ENCODE measurements at places on chromosomes 12 and 14.

GRCh38 chr14:91575469-91576208 is 65.5 kb upstream of the PPP4R3A start:
- no peak for DNase-seq

GRCh38 chr12:123034022-123034541 is 53.6 kb downstream of the ARL6IP4 start:
- DNase-seq = no peak

GRCh38 chr14:93940437-93940836 is 13.3 kb downstream of the FAM181A start:
- DNase-seq = no peak

DNA sequence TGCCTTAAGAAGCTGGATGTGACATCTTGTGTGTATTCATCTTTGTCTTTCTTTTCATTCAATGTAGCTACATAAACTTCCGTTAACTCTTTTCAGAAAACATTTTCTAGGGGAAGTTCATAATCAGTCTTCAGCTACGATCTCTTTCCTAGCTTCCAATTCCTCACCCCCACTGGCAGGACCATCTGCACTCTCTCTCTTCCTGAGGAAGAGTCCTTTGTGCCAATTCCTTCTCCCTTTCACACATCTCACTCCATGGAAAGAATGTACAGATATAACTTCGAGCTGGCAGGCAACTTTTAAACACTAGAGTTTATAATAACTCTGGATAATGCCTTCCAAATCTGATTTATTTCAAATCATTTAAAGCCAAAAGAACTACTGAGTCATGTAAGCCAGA is 495.7 kb downstream of the GALC start:
- DNase-seq = no peak

DNA sequence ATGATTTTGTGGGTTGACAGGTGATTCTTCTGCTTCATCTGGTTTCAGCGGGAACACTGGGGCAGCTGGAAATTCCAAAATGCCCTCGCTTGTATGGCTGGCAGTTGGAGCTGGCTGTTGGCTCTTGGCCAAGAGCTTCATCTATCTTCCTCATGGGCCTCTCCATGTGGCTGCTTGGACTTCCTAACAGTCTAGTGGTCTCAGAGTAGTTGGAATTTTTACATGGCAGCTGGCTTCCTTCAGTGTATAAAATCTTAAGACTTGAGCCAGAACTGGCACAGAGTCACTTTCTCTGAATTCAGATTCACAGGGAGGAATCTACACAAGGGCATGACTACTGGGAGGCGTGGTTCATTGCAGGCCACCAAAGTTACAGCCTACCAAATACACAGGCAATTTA is 204.9 kb upstream of the RMST start:
- no peak for DNase-seq

GRCh38 chr12:113537751-113538087 is 66.0 kb upstream of the LHX5 start:
- DNase-seq = no peak

DNA sequence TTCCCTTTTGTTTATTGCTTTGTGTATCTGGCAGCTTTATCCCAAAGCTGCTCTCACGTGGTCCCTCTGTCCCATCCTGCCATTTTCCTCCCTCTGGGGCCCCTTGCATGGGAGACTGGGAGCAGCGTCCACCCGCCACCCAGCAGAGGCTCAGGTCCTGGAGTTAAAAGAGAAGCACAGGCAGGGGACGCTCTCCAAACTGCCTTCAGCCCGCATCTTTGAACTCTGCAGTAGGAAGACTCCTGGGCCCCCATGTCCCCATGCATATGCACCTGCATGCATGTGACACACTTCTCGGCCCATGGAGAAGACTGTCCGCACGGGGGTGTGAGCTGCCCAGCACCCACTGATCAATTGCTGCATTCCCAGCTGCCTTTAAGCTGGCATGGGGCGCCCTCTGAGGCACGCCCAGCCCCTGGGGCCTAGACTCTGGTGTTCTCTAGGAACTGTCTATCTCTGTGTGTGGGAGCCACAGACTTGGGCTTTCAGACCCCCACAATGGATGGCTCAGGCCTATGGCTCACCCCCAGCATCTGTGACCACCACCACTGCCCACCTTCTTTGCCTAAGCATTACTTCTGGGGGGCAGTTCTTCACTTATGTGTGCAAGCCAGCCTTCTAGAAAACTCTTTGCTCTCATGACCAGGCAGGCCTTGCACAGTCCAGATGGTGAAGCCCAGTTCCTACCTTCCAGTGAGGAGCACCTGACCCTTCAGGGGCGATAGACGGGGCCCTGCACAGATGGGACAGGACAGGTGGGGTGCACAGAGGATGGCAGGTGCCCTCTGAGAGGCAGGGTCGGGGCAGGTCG is 96.1 kb upstream of the DIO3 start:
- no peak for DNase-seq

- no peak for DNase-seq
Measured at GRCh38 chr14:95226801-95227200, 69.5 kb upstream of the DICER1 start.

DNA sequence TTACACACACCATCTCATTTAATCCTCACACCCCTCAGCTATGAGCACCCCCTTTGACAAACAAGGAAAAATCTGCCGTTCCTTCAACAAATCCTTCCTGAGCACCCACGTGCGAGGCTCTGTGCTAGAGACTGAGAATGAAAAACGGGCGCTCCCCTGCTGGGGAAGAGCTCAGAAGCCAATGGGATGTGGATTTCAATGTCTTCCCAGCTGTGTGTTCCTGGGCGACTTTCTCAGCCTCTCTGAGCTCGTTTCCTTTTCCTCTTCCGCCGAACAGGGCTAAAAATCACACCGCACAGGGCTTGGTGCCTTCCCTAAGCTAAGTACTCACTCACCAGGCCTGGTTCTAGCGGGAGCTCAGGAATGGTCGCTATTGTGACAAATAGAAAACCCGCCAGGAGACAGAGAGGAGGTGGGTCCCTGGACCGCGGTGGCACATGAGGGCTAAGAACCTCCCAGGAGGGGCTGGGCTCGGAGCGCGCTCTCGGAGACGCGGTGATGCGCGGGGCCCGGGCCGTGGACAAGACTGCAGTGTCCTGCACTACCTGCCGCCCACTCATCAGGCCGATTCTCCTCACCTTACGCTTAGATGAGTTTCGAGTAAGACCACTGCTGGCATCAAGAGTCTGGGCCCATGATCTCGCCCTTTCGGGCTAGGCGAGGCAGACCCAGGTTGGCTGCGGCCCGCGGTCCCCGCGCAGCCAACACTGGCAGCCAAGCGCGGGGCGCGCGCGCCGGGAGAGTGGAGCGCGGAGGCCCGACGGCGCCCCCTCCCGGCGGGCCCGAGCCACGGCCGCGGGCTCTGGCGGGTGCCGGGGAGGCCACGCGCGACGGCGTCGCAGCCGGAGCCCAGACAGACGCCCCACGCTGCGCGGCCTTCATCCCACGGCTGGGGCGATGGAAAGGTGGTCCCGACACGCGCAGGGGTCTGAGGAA is 17.0 kb downstream of the ZDHHC22 start:
- DNase-seq = peak; percentile 62

DNA sequence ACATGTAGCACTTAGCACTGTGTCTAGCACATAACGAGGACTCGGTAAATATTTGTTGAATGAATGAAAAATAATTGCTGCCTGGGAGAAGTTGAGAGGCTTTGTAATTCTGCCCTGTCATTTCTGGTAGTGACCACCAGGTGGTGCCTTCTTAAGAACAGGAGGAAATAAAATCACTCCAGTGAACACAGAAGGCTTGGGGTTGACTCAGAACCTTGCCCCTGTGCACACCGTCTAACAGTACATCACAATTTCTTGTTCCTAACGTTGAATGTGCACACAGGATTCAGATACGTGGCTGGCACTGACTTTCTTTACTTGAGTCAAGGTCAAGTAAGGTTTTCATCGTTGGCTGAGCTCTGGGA is 91.8 kb downstream of the RGS6 start:
- peak; percentile 1 for DNase-seq

DNA sequence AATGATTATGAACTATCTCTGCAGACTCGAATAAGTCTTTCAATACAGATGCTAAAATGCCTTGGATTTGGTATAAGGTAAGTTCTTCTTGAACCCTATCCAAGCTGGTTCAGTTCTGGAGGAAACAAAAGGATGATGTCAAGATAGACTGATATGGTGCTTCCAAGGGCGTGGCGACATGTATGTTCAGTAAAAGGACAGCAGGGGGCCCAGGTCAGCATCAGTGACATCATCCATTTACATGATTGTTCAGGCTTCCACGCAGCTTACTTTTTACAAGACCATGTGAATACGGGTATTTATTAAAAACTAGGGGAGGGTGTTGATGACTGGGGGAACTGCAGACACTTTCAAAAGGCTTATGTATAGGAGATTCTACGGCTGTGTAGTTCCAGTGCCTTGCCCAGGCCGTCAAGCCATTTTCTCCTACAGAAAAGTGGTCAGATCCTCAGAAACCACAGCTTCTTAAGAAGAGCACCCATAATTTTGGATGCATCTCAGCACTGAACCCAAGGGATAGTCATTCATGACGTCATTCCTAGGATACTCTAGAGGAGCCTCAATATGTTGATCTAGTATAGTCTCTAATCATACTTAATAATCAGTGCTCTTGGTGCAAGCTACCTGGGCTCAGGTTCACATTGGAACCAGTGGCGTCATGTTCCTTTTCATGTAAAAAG is 527.7 kb downstream of the FUT8 start:
- peak; percentile 2 for DNase-seq

GRCh38 chr14:55802986-55803872 is 223.2 kb downstream of the KTN1 start:
- DNase-seq = peak; percentile 70

DNA sequence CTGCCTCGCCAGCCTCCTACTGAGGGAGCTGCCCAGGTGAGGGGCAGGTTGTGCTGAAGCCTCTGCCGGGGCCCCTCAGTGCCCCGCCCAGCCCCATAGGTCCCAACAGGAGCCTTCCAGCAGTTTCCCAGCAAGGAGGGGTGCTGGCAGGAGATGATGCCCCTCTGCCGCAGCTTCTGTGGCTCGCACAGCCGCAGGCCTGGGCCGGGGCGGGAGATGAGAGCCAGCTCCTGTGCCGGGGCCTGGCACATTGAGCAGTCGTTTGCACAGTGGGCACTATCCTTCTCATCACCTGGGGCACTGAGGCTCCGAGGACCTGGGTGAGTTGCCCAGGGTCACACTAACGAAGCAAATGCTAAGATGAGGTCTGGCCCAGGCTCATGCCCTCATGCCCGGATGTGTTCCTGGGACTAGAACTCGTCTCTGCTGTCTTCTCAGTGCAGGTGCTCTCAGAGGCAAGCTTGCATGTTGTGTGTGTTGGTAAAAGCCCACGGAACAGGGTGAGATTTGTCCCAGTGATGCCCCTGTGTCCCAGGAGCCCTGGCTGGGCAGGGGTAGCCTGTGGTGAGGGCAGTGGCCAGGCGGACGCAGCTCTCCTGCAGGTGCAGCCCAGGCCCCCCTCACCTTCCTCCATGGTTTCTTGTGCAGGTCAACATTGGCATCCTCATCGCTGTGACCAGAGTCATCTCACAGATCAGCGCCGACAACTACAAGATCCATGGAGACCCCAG is 177.5 kb downstream of the ADGRD1 start:
- DNase-seq = no peak

DNA sequence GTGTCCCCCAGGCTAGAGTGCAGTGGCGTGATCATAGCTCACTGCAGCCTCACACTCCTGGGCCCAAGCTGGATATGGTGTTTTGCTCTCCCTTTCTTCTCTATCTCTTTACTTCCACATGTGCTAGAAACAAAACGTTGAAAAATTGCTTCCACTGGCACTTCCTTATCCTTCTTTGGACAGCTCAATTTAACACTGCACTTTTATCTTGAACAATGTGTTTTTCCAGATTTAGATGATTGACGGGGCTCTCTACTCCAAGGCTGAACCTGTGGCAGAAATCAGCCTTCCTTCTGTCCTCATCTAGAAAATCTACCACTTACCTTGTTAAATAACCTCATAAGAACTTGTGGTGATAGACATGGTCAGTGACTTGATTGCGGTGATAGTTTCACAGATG is 165.1 kb downstream of the DAD1 start:
- no peak for DNase-seq

DNA sequence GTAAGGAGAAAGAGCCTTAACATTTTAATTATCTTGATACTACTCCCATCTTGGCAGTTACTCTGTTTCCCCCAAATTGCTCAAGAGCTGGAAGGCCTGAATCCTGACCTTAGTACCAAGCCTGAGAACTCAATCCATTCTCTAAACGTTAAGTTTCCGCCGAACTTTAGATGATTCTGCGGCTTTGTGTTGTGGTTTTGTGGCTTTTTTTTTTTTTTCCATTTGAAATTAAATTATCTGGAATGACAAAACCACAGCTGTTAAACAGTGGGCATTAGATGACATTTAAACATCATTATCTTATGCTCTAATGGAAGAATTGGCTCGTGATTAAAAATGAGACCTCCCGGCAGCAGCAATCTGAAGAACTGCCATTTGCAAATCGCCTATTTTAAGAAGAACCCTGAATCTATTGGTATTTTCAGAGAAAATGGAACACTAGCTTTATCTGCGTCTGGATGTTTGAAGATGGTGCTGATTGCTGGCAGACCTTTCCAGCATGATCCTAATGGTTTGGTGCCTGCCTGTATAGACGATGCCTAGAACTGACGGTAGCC is 38.4 kb downstream of the TMEM132C start:
- DNase-seq = no peak

- no peak for DNase-seq
Measured at GRCh38 chr12:29150462-29150861, 1.4 kb downstream of the FAR2 start.

DNA sequence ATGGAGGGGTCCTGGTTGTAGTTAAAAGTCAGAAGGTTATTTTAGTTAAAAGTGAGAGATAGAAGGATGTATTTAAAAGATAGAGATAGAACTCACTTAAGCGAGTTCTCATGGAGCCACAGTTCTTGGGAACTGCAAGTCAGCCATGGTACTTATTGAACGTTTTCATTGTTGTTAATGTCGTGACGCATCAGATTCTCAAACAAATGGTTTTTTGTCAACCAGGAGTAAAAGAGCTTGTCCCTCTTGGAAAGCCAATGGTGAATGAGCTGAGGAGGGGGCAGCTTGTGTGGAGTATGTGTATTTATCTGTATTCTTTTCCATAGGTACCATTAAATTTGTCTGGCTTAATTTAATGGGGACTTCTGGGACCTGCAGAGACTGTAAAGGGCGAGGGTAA is 68.6 kb downstream of the FIGNL2 start:
- DNase-seq = no peak

DNA sequence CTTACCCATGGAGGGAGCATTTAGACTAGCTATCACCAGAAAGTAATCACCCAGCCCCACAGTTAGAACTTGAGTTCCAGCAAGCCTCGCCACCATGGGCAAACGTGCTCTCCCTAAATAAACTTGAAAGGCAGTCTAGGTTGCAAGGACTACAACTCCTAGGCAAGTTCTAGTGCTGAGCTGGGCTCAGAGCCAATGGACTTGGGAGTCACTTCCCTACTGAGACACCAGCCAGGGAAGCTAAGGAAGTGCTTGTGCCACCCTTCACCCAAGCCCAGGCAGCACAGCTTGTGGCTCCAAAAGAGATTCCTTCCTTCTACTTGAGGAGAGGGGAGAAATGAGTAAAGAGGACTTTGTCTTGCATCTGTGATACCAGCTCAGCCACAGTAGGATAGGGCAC is 57.9 kb downstream of the SLCO1A2 start:
- DNase-seq = peak; percentile 17

DNA sequence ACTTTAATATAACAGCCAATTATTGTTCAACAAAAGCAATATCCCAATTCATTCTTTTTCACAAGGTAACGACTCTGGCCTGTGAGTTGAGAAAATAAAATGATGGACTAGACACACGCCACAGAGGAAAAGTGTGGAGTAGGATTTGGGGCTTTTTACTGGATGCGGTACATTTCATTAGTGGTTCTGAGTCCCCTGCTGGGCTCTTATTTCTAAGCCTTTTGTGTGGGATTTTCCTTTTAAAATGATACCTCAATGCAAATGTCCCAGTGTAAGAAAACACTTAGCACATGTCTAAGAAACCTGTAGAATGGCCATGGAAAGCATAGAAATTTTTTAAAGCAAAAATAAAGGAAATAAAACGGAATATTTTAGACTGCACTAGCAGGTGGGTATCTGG is 73.4 kb downstream of the C12orf42 start:
- DNase-seq = no peak
